ENCODE measurements at places on chromosomes 1 and 21. TPM values are rescaled to one million over a fixed set of nuclear protein-coding genes. Genes with fewer than 3 reads are reported as not detected.

S100A12 gene
- not detected for total RNA-seq

NPHS2 gene
- not detected for total RNA-seq

CACNA1E gene
- 0.85 TPM for total RNA-seq

C1orf115 gene
- total RNA-seq: 11.5 TPM

DOP1B gene
- total RNA-seq: 9.1 TPM

HMCN1 gene
- 5.6 TPM for total RNA-seq

F5 gene
- 0.21 TPM for total RNA-seq

RPRD2 gene
- total RNA-seq: 26.1 TPM

GRCh38 chr1:44611866-44612265, 62.4 kb downstream of the TMEM53 start:
- no peak for DNase-seq

DNA sequence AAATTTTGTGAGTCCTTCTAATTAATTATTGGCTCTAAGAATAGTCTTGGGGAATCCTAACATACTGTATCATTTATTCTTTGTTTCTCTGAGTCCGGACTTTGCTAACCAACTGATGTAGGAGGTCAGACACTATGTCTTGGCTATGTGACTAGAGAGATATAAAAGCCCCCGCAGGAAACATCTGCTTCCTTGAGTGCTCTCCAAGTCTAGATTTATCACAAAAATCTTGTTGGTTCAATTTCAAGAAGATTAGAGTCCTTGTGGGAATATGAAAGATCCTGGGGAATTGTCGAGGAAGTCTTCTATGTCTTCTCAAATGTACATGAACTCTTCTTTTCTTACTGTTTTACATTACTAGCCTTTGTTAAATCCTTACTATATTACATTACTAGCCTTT, 1712.5 kb downstream of the NCAM2 start:
- DNase-seq: no peak

DNA sequence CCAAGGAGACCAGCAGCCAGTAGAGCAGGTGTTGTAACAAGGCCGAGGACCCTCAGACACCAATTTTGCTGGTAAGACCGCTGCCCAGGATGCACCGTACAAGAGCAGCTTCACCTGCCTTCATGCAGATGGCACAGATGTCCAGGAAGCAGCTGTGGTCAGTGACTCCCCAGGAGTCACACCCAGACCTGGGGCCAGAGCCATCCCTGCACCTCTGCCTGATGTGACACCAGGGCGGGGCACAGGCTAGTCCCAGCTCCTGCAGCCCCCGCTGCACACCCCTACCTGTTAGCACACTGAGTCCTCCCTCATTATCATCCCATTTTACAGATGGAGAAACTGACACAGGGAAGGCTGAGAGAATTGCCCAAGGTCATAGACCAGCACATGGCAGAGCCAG, 16.3 kb upstream of the KCNAB2 start:
- DNase-seq: no peak

DNA sequence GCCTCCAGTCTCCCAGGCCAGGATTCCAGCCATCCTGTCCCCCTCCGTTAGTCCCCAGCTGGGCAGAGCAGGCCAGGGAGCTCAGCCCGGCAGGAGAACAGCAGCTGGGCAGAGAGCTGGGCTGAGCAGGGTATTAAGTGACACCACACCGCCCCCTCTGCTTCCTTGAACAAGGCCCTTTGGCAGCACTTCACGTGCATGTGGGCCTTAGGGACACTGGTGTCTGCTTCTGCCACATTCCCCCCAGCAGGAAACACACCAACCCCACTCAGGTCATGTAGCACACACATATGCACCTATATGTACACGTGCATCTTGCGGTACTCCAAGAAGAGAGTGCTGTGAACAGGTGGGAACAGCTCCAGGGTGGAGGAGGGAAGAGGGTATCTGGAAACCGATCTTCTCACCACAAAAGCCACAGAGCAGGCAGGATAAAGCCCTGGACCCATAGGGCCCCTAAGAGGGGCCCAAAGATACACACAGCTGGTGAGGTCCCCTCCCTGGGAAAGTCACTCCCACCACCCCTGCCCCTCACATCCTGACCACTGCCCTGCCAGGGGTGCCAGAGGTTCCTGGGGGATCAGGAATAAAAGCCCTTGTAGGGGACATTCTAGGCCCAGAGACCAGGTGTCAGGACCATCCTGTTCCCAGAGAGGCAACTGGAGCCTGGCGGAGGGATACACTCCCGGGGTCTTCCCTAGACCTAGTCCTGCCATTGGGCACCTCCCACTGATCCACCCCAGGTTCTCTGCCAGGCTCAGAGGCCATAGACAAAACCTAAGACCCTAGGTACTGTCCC, 4.5 kb downstream of the EPHA2 start:
- no peak for DNase-seq

GRCh38 chr1:57091642-57092041, 125.8 kb upstream of the C8B start:
- no peak for DNase-seq

DNA sequence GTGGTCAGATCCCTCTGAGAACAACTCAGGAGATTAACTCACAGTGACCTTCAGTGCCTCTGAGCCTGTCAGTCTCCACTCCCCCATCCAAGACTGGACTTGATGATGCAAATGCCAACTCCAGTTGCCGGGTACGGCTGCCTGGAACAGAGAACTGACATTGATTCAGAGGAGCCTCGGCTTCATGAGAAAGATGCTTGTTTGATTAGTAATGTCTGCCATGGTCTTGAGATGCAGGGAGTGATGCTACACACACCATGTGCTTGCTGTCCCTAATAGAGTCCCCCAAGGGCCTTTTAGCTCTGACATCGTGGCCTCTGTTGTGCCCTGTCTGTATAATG, 51.8 kb upstream of the LRP8 start:
- no peak for DNase-seq

GRCh38 chr1:182889997-182890396, 50.9 kb downstream of the DHX9 start:
- DNase-seq: no peak

DNA sequence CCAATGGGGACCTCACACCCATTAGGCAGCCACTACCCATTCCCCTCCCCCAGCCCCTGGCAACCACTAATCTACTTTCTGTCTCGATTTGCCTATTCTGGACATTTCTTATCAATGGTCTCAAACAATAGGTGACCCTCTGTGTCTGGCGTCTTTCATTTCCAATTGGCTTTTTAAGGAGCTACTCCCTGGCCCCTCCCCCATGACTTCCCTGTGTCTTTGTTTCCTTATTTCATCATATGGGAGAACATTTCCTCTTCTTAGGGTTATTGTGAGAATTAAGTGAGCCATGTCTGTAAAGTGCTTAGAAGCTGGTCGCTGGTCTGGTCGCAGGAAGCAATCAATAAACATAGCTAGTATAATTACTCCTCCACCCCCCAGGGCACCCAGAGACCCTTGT, 80.9 kb downstream of the SPSB1 start:
- no peak for DNase-seq

GRCh38 chr1:244802041-244802440, 33.4 kb upstream of the COX20 start:
- no peak for DNase-seq

DNA sequence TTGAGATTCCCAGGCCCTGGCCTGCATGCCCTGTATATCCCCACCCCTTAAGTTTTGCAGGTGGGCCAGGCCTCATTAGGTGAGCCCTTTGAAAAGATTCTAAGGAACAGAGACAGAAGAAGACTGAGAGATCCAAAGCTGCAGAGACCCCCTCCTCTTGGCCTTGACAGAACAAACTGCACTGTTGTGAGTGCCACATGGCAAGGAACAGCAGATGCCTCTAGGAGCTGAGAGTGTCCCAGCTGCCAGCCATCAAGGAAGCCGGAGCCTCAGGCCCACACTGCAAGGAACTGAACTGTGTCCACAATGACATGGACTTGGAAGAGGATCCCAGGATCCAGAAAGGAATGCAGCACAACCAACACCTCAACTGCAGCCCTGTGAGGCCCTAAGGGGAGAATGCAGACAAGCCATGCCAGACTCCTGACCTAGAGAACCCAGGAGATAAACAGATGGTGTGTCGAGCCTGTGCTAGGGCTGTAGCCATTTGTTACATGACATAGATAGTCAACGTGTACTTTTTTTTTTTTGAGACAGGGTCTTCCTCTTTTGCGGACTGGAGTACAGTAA, 182.7 kb downstream of the AJAP1 start:
- DNase-seq: no peak

GRCh38 chr1:180524915-180525714, 22.7 kb upstream of the ACBD6 start:
- DNase-seq: no peak

GRCh38 chr1:67347688-67348472, 40.2 kb downstream of the IL12RB2 start:
- peak; percentile 49 for DNase-seq

DNA sequence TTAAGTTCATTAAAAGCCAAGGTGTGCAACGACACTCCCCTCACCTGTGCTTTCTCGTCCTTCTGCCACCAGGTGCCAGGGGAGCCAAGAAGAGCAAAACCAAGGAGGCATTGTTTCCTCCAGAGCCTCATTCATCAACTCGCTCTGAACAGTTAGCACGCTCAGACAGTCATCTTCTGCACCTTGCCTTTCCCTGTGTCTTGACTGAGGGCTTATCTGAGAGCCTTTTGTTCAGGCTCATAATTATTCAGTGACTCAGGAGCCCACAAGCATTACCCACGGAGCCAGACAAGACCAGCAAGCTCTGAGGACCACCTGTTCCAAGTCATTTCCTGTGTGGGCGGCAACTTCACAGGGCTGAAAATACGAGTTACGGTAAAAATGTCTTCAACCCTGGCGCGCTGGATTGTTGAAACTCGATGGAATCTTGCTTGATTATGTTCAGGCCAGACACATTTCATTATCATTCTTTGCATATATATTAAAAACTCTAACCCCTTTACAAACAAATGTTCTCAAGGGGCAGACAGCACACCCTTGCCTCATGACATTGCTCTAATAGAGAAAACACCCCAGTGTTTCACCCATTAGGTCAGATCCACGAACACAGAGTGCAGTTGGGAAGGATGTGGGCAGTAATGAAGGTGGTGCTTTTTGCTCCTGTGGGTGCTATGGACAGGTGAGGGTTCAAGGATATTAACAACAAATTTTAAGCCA, 89.7 kb upstream of the RUNX1 start:
- no peak for DNase-seq

DNA sequence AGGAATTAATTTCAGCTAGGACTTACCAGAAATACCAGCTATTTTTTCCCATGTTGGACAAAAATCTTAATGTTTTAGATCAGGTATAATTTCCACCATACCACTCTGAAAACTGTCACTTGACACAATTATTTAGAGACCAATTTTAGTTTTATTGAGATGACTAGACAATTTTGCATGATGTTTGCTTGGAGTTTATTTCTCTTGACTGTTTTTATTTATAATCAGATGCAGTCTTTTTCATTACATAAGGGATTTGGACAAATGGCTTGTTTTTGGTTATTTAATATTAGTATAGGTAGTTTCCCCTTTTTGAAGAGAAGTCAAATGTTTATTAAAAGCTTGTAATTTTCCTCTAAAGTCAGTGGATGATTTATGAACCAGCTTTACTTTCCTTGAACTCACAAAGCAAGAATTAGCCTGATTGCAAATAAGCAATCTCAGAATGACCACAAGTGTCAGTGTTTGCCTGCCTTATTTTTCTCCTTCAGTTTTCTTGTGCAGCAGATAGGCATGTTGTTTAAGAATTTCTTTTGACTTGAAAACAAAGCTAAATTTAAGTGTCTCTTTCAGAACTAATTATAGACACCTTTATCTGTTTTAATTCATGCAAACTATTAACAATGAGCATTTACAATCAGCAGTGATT, 3.8 kb upstream of the B3GALT2 start:
- DNase-seq: no peak

- DNase-seq: peak; percentile 59
Measured at GRCh38 chr1:23566304-23566703, 7.0 kb upstream of the ID3 start.

DNA sequence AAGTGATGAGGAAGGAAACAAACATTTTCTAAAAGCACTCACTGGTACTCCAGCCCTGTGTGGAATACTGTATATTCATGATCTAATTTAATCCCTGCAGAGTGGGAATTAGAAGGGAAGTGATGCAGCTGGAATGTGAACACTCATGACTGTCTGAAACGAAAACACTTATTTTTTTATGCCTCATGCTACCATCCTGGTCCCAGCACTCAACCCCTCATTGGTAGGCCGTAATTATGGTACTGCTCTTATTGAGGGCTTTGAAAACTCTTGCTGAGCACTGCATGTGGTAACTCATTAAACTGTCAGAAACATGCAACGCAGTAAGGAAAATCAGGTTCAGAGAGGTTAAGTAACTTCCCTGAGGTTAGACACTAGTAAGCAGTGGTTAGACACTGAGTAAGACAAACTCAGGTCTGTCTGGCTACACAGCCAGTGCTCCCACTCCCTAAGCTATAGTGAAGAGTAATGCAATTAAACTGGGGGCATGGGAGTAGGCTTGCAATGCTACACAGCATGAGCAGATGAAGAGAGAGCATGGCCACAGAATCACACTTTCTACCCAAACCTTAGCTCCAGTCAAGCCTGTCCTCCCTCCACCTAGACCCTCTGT, 17.3 kb upstream of the TNFSF4 start:
- no peak for DNase-seq

DNA sequence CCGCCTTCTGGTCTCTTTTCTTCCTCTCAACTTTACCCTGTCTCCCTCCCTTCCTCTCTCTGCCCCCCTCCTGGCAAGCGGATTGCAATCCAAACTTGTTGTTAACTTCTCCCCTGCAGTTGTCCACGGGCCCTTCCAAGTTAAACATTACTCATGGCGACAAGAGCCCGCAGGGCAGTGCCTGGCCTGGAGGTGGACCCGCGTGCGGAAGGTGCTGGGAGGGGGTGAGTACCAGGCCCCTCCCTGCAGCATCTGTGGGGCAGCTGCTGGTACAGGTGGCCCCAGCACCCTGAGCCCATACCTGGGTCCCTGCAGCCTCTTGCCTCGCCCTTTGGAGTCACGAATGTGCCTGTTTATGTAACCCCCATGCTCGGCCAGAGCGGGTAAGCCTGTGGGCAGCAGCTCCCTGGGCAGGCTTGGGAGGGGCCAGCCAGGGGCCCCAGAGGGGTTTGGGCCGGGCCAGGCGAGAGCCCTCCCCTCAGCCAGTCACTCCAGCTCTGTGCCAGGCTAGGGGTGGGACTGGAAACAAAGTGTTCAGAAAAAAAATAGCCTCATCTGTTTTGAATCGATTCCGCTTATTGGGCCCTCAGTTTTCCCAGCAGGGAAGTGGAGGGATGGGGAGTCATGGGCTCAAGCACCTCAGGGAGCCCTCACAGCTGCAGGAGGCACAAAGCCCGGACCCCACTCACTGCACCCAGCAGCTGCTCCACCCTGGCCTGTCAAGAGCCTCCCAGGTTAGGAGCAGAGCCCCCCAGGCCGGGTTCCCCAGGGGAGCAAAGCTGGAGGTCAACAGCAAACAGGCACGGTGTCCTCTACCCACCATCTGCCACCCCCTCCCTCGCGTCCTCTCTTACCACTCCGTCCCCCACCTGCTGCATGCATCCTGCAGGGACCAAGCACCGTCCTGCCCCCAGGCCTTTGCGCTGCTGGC, 14.0 kb upstream of the FAAP20 start:
- DNase-seq: no peak

Measured in WTC11 (cell line).